ENCODE measurements at places on chromosomes 5 and 9. TPM values are rescaled to one million over a fixed set of nuclear protein-coding genes. Genes with fewer than 3 reads are reported as not detected.

- no peaks in the 10 kb centered on the region for H3K4me1 ChIP-seq
- H3K36me3 ChIP-seq = no peaks in the 10 kb centered on the region
- no peak overlapping the region for H3K27ac ChIP-seq
- no peak for DNase-seq
Observed at GRCh38 chr5:105874316-105874715, 1796.4 kb downstream of the EFNA5 start.

DNA sequence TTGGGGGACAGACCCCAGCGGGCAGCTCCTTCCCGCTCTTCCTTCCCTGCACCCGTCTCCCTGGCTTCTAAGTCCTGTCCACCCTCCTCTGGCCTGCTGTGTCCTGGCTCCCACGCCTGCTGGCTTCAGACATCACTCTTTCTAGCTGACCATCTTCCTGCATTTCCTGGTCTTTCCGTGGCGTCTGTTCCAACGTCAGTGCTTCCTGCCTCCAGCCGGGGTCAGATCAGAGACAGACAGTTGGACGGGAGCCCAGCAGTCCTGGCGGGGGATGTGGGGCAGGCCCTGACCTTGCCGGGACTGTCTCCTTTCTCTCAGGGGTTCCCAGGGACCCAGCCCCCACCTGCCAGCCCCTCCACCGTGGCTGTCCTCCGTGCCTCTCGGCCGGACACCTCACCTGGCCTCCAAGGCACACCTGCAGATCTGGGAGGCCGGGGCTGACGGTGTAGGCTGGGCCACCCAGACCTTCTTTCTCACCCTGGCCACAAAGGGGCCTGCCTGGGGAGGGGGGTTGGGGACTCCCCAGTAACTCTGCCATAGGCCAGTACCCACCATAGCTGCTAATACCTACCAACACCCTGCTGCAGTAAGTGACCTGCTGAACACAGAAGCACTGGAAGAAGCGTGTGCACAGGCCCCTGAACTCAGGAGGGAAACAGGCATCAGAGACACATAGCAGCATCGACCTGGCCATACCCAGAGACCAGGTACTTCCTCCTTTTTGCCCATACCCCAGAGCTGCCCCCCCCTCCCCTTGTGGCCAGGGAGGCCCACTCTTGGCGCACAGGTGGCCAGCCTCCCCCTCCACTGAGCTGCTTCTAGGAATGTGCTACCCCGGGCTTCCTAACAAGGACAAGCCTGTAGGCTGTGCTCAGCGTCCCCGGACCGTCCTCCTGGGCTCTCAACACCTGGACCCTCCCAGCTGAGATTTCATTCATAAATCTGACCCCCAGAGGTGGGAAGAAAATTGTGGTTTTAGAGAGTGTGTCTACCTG lies 5.1 kb downstream of the NRARP start:
- H3K36me3 ChIP-seq = peaks cover 3% of the 10 kb centered on the region
- H3K27me3 ChIP-seq = peaks cover 46% of the 10 kb centered on the region
- peaks cover 8% of the 10 kb centered on the region for H3K4me1 ChIP-seq
- peak overlapping the region; percentile 70 for H3K27ac ChIP-seq

- no peaks in the 10 kb centered on the region for H3K36me3 ChIP-seq
- no peak overlapping the region for H3K4me3 ChIP-seq
- no peak overlapping the region for H3K27ac ChIP-seq
- no peak for DNase-seq
- no peaks in the 10 kb centered on the region for H3K4me1 ChIP-seq
- peaks cover 3% of the 10 kb centered on the region for H3K27me3 ChIP-seq
Observed at GRCh38 chr5:56454219-56454862, 221.2 kb upstream of the ANKRD55 start.

NACC2 gene
- total RNA-seq = 3.2 TPM

GRIA1 gene
- not detected for total RNA-seq

GRCh38 chr5:9194509-9194908 lies 351.4 kb downstream of the SEMA5A start:
- DNase-seq = no peak
- no peaks in the 10 kb centered on the region for H3K36me3 ChIP-seq
- H3K27ac ChIP-seq = no peak overlapping the region
- H3K4me3 ChIP-seq = no peak overlapping the region
- no peaks in the 10 kb centered on the region for H3K4me1 ChIP-seq

DNA sequence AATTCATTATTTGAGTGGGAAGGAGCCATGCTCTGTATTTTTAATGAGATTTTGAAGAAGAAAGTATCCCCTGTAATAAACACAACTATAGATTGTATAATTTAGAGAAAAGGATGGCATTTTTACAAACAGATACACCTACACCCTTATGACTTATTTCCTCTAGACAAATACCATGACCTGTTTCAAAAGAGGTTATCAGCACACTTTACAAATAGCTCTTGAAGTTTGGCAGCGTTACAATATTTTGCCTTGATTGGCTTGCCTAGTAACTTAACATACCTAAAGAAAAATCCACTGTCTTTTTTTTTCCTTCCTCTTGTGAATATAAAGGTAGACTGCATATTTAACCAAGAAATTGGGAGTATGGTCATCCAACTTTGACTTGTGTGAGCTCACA lies 28.5 kb upstream of the CETN3 start:
- no peak for DNase-seq
- no peak overlapping the region for H3K27ac ChIP-seq
- no peaks in the 10 kb centered on the region for H3K36me3 ChIP-seq
- H3K4me3 ChIP-seq = no peak overlapping the region
- H3K27me3 ChIP-seq = peaks cover 18% of the 10 kb centered on the region

GRCh38 chr5:37849641-37850040 lies 9.8 kb upstream of the GDNF start:
- no peak overlapping the region for H3K27ac ChIP-seq
- H3K36me3 ChIP-seq = no peaks in the 10 kb centered on the region
- H3K27me3 ChIP-seq = peaks cover 22% of the 10 kb centered on the region
- H3K4me3 ChIP-seq = no peak overlapping the region
- H3K4me1 ChIP-seq = no peaks in the 10 kb centered on the region

ORM2 gene
- not detected for total RNA-seq

GRCh38 chr5:135312255-135312935 lies 86.6 kb downstream of the MACROH2A1 start:
- DNase-seq = peak; percentile 51
- no peaks in the 10 kb centered on the region for H3K27me3 ChIP-seq
- H3K27ac ChIP-seq = no peak overlapping the region
- peaks cover 69% of the 10 kb centered on the region for H3K4me1 ChIP-seq
- H3K36me3 ChIP-seq = no peaks in the 10 kb centered on the region
- H3K4me3 ChIP-seq = no peak overlapping the region

GRCh38 chr9:93711002-93711401 lies 134.6 kb downstream of the PHF2 start:
- peaks cover 6% of the 10 kb centered on the region for H3K4me1 ChIP-seq
- H3K36me3 ChIP-seq = no peaks in the 10 kb centered on the region
- no peak overlapping the region for H3K4me3 ChIP-seq
- DNase-seq = no peak
- H3K27me3 ChIP-seq = no peaks in the 10 kb centered on the region
- no peak overlapping the region for H3K27ac ChIP-seq

UBE2R2 gene
- 41.9 TPM for total RNA-seq

DNA sequence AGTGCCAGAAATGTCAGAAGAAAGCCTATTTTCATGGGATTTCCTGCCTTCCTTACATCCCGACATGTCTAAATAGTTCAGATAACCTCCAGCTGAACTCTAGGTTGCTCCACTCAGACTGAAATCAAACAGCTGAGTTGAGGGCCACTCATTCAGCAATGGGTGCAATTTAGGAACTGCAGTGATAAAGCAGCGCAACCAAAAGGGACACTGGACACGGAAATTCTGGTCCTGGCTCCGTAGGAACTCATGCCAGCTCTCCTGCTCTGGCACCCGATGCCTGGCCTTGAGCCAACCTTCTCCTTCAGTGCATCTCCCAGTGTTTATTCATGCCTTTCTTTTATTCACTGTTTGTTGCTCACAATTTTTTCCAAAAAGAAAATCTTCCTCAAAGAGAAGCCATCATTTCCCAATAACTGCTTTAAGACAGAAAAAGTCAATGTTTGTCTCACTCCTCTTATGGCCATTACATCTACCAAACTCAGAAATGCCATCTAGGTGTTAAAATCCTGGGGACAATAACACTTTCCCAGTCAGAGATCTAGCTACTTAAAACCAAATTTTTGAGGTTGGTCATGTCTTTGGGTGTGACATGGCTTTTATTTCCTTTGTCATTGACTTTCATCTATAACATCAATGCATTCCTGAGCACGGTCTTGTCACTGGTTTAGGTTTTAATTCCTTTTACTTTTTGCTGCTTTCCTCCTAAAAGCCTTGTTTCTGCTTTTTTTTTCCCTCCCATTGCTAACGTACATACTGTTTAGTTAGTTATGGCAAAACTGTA lies 126.9 kb downstream of the PDE4D start:
- H3K27ac ChIP-seq = no peak overlapping the region
- H3K4me3 ChIP-seq = peak overlapping the region; percentile 13
- H3K27me3 ChIP-seq = peaks cover 40% of the 10 kb centered on the region
- H3K36me3 ChIP-seq = no peaks in the 10 kb centered on the region
- H3K4me1 ChIP-seq = peaks cover 16% of the 10 kb centered on the region
- no peak for DNase-seq

PCDHB1 gene
- not detected for total RNA-seq

GRCh38 chr9:120970244-120970643 lies 43.6 kb upstream of the TRAF1 start:
- no peaks in the 10 kb centered on the region for H3K36me3 ChIP-seq
- DNase-seq = no peak
- peaks cover 11% of the 10 kb centered on the region for H3K27me3 ChIP-seq

INSL4 gene
- total RNA-seq = not detected

Data from activated CD4-positive, alpha-beta T cell treated with anti-CD3 and anti-CD28 coated beads, Interleukin-2, amount 10 ng/mL, durations not matched to agents 24 days and 14 days (primary cell).